ENCODE measurements at places on chromosomes 3 and 15.

DNA sequence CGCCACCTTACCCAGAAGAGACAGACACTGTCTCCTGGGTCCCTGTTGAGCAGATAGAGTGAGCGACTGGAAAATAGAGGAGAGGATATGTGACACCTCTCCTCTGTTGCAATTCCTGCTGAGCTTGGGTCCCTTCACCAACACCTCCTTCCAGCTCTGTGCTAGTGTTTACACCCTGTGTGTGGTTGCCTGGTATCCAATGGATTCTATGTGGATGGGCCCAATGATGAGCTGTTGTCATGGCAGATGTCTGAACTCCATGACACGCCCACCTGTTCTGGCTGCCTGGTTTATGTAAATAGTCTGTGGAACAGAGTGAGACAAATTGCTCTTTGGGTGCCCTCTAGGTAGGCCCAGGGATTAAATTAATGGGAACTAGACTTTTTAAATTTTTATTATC is 23.7 kb downstream of the RBM5 start:
- peak; percentile 75 for DNase-seq

GRCh38 chr3:133162265-133162664 is 124.1 kb downstream of the TMEM108 start:
- DNase-seq = no peak

- DNase-seq = no peak
Observed at GRCh38 chr15:43100971-43101370, 4.9 kb downstream of the UBR1 start.

DNA sequence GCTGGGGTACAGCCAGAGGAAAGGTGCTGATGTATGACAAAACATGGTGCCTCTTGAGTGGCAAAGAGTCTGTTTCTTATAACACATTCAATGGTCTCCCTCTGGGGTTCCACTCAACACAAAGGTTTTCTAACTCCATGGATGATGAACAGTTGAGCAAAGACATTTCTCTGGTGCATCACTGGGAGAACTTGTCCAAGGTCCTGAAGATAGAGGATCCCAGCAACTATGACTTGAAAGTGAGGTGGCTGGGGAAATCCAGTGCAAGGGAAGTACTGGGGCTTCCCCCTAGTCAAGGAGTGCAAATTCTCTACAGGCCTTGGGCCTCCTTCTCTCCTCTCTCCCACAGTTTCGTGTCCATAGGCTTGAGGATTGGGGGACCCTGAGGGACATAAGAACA is 431.1 kb downstream of the WDR72 start:
- no peak for DNase-seq

DNA sequence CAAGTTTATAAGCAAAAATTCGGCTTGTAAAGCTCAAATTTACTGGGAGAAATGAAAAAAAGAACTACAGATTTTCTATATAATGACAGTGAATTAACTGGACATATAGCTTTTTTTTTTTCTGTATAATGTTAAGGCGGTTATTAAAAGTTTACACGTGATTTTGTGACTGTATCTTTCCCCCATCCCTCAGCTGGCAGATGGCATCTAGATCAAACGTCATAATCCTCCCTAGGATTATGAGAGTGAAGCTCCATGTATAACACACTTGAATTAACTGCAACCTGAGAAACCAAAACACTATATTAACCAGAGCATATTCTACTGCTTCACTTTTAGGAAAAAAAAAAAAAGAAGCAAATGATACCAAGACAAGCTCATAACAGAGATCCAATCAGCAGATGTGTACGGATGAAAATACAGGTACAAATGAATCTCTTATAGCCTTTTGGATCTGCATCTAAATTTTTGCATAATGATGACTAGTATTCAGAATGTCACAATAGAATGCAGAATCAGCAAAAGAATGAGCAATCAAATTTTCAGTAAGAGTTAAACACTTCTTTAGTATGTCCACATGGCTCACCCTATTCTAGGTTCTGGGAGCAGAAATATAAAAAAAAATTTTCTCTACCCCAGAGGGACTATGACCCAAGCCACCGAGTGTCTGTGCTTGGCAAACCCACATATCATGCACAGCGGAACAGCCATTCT is 12.4 kb downstream of the MOBP start:
- DNase-seq = no peak

- no peak for DNase-seq
Observed at GRCh38 chr3:157073810-157074209, 86.1 kb downstream of the CCNL1 start.

DNA sequence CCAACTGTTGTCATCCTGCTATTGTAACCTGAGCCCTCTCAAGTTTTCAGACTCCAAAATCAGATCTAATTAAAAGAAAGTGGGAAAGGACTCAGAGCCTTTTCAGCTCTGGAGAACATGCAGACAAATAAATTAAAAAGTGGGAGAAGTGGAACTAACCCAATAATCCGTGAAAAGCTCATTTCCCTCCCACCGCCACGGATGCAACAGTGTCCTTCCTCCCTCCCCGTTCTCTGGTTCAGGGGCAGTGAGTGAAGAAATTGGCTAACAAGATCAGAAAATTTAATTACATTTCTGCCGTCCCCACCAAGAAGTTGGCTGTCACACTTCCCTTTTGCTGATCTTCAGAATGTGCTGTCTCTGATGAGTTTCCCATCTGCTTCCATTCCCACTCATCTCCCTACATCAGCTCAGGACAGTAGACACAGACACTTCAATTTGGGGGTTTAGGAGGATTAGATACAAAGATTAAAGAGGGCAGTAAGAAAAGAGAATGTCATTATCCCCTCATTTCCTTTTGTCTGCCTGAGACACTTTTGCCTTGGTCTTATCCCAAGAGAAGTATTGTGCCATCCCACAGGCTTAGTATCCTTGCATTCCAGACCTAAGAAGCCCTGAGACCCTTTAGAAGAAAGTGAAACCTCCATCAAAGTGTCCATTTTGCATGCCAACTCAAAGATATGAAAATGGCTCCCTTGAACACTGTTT is 335.7 kb upstream of the PPP2R3A start:
- no peak for DNase-seq

GRCh38 chr15:81016489-81017068 is 15.9 kb downstream of the TLNRD1 start:
- DNase-seq = no peak

DNA sequence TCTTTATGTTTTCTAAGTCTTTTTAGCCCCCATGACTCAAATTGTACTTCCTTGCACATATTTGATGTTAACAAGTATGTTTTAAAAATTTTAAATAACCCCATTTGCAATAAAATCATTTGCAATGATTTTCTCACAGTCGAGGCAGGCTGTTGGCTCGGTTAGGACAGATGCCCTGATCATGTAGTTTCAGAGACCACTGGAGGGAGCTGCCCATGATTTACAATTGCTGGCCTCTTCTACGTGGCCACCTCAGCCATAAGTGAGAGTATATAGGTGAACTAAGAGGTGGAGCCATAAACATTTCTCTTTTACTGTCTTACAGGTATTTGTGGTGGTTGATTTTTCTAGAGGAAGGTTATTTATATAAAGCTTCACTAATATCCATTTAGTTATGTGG is 1.7 kb downstream of the DTWD1 start:
- no peak for DNase-seq

GRCh38 chr3:36764704-36765038 is 318 bp upstream of the DCLK3 start:
- DNase-seq = no peak

DNA sequence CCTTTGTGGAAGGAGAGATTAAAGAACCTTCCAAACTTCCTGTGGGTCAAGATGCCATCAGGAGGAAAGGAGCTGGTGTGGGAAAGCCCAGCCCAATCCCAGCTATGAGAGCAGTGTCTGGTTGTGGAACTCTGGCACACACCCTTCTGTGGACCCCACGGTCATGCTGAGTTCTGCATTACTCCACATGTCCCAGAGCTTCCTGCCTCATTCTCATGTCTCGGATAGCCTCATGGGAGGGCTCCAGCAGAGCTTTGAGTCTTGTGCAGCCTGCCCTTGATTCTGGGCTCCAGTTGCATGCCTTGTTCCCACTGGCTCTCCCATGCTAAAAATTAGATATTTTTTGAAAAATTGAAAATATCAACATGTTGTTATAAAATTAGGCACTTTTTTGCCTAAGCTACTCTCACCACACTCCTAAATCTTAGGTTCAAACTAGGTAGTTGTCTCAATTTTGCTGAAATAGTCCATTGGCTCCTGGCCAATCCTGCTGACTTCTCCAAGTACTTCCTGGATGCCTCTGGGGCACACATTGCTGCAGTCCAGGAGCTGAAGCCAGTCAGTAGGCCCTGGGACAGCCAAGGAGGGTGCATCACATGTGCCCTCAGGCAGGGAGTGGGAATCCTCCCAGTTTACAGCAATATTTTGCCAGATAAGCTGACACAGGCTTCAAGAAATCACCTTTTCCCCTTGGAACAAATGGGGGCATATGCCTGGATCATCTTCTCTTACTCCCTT is 144.3 kb downstream of the EEFSEC start:
- no peak for DNase-seq

GRCh38 chr15:74857082-74857655 is 14.2 kb upstream of the ULK3 start:
- DNase-seq = no peak

GRCh38 chr3:79886204-79886603 is 118.4 kb upstream of the ROBO1 start:
- DNase-seq = no peak

DNA sequence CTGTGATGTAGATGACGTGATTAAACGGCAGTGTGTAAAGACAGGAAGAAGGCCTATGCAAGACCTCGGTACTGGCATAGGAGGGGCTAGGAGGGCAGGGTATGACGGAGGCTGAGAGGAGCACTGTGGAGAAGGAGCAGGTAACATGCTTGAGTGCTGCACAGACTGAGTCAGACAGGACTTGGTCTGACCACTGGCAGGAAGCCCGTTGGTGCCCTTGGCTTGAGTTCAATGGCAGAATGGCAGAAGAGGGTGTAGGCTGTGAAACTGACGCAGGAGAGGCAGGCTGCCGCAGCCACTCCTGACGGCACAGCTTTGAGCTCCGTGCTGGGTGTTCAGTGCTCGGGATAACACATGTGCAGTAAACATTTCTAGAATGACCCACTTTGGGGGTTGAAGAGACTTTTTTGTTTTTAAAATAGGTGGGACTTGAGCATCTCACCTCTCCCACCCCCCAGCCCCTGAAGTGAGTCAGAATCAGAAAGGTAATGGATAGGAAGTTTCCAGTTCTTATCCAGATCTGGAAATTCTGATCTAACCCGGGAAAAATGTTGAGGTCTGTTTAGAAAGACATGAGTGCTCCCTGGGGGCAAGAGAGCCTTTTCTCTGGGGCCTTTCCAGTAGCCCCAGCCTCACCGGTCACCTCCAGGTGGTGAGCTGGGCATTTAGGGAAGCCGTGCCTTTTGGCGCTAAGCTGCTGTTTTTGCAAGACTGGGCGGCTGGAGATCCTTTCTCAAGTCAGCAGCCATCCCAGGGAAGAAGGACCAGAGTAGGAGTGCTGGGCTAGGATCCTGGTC is 126.4 kb downstream of the RPLP1 start:
- DNase-seq = no peak

GRCh38 chr3:116470605-116471197 is 25.4 kb upstream of the LSAMP start:
- no peak for DNase-seq

- DNase-seq = no peak
Observed at GRCh38 chr3:12903881-12904280, 62.5 kb upstream of the RPL32 start.

- DNase-seq = no peak
Observed at GRCh38 chr3:123941121-123941520, 19.9 kb downstream of the CCDC14 start.

DNA sequence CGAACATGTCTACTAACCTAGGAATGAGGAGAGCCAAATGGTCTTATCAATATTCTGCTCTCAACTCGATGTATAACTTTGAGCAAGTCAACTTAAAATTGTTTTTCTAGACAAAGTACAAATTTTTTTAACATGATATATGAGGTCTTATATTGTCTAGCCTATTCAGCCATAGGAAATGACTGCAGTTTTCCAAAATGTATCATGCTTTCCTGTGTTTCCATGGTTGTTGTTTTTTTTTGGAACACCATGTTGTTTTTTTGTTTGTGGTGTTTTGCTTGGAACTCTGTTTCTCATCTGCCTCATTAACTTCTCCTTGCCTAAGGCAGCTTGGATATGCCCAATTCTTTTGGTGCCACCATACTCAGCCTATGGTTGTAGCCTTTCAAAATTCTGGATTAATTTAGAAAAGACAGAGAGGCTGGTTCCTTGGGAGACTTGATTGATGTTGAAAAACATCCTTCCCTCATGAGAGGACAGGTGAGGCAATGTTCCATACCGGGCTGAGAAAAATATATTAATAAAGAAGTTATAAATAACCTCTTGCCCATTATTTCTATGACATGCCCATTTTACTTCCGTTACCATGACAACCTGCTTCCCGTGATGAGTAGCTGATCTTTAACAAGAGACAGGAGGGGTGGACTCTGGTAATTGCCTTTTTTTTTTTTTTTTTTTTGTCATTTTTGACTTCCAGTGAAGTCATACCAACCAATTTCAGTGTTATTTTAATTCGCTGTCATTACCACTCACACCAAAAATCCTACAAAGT is 687.9 kb upstream of the GRM7 start:
- no peak for DNase-seq

GRCh38 chr15:99749386-99749785 is 16.1 kb upstream of the LYSMD4 start:
- DNase-seq = no peak

GRCh38 chr3:156160647-156161046 is 40.3 kb downstream of the KCNAB1 start:
- no peak for DNase-seq

- no peak for DNase-seq
Observed at GRCh38 chr15:24745290-24745689, 69.7 kb downstream of the NPAP1 start.

DNA sequence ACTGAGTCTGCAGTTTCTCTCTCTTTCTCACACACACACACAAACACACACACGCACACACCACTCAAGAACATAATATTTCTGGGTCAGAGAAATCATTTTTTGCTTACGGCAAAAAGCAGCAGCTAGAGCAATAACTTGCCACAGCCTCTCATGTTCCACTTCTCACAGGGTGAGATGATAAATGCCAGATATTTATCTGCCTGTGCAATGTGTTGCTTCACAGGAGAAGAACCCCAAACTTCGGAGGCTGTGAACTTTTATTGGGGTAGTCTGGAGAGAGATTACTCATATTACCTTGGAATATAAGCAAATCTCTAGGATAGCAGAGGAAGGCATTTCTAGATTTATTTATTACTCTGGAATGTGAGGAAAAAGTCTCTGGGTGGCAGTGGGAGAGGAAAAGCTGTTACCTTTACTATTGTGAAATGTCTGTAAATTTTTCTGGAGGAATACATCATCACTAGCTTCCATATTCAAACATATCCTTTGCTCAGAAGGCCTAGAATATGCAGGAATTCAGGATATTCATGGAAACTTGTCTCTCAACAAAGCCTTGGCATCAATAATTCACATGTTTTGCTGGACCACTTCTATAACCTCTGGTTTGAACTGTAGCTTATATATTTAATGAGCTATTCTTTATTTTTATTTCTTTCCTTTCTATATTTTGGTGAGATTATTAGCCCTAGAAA is 369.2 kb downstream of the NSUN3 start:
- no peak for DNase-seq
